ENCODE measurements at places on chromosomes 12 and 14.

GRCh38 chr14:84217066-84217465 lies 1312.9 kb upstream of the FLRT2 start:
- no peak for DNase-seq

- no peak for DNase-seq
Observed at GRCh38 chr14:58763210-58763609, 125.4 kb downstream of the DACT1 start.

GRCh38 chr12:90979951-90980350 lies 24.8 kb downstream of the EPYC start:
- peak; percentile 55 for DNase-seq

GRCh38 chr14:76955575-76956315 lies 72.8 kb downstream of the IRF2BPL start:
- no peak for DNase-seq

DNA sequence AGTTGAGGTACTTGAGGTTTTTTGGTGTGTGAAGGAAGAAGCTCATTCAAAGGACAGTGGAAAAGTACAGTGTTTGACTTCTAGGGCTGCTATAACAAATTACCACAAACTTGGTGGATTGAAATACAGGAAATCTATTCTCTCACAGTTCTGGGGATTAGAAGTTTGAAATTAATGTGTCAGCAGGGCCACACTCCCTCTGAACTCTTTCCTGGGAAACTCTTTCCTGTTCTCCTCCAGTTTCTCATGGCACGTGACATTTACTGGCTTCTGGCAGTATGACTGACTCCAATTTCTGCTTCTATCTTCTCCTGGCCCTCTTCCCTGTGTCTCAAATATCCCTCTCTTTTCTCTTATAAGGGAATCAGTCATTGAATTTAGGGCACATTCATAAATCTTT lies 160.2 kb downstream of the CCDC91 start:
- DNase-seq = no peak

DNA sequence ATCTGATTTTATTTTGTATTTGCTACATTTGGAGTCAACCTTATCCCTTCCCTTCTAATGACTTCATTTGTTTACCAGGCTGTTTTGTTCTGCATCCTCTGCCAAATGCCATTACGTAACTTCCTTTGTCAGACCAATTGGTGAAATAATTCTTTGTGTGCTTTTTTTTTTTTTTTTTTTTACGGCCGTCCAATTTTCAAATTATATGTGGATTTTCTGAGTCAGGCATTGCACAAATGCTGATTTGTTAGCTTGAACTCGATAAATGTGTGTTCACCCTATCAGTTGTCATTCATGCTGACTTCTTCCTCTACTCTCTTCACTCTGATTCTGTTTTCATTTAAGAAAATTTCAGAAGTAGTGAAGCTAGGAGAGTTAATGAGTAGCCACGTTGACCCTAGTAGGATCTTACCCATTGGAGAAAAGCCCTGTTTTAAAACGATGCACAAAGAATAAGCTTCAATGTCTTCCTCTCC lies 386.2 kb downstream of the DIO2 start:
- DNase-seq = no peak

GRCh38 chr12:75712223-75712622 lies 200.8 kb upstream of the KRR1 start:
- no peak for DNase-seq

GRCh38 chr12:109018296-109018695 lies 2.6 kb downstream of the SVOP start:
- no peak for DNase-seq

GRCh38 chr12:28539691-28540323 lies 349.6 kb downstream of the CCDC91 start:
- DNase-seq = no peak

DNA sequence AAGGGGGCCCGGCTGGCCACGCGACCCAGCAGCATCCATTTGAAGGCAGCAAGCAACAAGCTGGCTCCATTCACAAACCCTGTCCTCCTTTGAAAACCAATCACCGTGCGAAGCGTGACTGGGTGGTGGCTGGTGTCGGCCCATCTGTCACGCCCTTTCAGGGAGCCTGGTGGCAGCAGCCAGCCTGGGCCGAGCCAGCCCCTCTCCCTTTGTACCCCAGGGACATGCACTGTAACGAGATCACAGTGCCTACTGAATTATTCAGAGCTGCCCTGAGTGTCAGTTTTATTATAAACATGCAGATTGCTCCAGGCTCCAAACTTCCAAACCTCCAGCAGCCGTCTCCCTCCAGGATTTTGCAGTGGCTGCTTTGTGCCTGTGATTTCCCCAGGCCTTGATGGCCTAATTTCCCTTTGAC lies 22.3 kb upstream of the CTDSP2 start:
- DNase-seq = no peak

DNA sequence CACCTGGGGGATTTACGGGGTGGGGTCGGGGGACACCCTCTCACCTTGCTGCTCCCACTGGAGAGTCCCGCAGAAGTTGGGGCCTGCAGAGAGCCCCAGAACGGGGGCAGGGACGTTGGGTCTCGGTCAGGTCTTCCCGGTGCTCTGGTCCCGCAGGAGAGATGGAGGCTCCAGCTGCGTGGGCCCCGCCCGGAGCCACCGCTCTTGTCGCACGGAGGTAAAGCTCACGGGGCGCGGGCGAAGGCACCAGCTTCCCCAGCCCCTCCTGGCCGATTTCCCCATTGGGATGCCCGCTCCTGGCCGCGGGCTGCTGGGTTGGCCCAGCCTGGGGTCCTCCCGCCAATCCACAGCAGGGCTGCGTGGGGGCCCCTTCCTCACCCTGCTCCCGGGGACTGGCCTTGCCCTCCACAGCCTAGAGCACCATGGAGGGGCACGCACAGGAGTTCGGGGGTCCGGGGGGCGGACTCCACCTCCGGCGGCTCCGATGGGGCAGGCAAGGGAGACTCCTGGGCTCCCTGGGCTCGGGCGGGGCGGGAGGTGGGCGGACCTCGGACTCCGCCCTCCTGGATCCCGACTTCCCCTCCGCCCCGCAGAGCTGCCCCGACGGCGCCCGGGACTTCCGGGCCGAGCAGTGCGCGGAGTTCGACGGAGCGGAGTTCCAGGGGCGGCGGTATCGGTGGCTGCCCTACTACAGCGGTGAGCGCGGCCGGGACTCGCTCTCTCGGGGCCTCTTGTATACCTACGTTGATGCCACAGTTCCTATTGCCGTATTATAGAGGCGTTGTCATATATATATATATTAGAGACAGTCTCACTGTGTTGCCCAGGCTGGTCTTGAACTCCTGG lies 8.4 kb downstream of the PAPLN start:
- no peak for DNase-seq

DNA sequence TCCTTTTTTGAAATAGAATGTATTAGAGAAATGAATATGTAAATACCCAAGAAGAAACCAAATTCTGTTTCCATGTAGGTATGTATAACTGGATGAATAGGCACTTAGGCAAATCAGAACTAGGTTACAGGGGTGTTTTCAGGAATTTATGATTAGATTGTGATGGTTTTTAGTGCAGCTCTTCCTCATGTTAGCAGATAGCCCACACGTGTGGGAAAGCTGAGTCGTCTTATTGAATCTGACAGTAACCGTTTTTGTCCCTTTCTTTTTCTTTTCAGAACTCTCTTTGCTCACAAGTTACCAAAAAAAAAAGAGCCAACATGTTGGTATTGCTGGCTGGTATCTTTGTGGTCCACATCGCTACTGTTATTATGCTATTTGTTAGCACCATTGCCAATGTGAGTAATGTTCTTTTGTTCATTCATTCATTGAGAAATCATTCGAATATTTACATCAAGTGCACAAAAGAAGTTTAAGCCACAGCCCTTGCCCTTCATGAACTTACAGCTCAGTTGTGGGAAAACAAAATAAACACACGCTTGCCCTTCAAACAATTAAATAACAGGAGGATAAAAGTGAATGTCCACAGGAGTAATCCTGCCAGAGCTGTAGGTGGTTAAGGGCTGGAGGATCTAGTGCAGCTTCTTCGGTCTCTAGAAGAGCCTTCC lies 14.8 kb downstream of the EMP1 start:
- DNase-seq = no peak

GRCh38 chr12:50110762-50111351 lies 1.2 kb upstream of the COX14 start:
- DNase-seq = no peak

- no peak for DNase-seq
Observed at GRCh38 chr14:94974893-94975292, 182.4 kb downstream of the DICER1 start.

DNA sequence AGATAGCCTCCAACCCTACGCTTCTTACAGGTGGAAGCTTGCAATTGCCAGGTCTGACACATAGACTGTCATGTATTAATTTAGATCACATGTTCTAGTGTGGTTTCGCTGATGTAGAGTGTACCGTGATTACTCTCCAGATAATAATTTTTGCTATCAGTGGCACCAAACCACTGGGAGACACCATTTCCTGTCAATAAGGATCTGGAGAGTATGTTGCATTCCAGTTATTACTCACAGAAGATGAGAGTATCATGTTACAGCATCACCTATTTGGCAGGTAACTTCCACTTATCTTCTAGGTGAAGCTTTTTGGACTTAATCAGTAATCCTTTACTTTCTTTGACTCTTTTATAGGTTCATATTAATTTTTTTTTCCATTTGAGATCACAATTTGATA lies 147.2 kb downstream of the HELB start:
- DNase-seq = no peak

GRCh38 chr12:9064201-9064814 lies 51.4 kb downstream of the A2M start:
- DNase-seq = no peak

DNA sequence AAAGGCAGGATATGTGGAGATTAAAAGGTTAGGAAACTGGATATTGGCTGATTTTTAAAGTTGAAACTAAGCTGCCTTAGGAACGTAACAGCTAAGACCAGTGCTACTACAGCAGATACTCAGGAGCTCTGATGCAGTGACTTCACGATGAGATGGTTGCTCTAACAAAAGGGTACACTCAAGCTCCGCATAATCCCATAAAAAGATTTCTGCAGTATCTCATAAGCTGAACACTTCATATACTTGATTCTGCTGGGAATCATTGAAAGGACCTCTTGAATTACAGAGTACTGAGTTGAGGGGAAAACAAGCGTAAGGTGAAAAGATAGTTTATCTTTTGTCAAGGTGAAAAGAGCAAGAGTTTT lies 3.7 kb downstream of the RNF10 start:
- DNase-seq = no peak

GRCh38 chr12:106964526-106964925 lies 8.8 kb downstream of the TMEM263 start:
- DNase-seq = peak; percentile 33

- no peak for DNase-seq
Observed at GRCh38 chr12:111359231-111359913, 9.5 kb downstream of the PHETA1 start.

DNA sequence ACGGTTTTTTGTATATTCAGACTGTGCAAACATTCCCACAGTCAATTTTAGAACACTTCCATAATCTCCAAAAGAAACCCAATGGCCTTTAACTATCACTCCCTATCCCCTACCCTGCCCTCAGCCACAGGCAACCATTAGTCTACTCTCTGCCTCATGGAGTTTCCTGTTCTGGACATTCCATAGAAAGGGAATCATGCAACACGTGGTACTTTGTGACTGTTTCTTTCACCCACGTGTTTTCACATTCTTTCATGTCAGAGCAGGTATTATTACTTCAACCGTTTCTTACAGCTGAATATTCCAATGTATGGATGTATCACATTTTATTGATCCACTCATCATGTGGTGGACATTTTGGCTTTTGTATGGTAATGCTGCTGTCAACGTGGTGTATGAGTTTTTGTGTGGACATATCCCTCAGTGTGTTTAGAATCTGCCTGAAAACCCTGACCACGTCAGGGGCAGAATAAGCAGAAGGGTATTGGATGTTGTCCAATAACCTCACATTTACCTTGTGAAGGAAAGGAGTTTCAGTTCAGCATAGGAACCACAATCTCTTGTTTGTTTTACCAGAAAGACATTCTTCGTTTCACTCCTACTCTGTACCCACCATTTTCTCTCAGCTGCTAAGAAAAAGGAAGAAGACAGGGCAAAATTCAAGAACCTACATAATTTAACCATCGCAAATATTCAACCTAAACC lies 107.5 kb upstream of the DYRK2 start:
- no peak for DNase-seq

DNA sequence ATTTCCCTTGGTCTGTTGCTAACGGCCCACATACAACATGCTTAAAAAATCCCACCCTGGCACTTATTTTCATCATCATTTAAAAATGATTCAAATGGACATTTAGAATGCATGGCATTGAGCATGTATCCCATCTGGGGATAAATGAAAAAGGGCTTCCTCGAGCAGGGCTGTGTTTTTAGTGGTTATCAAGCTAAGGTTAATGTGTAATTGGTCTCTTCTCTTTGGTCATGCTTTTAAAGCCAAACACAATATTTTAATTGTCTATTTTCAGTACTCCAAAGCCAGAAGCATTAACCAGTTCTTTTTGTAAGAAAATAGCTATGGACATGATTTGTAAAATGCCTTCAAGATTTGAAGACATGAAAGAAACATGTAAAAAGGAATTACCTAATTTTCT lies 1.9 kb upstream of the TRHDE start:
- DNase-seq = no peak

- DNase-seq = no peak
Observed at GRCh38 chr12:8120072-8120713, 3.2 kb upstream of the CLEC4A start.

- DNase-seq = no peak
Observed at GRCh38 chr14:102375119-102375518, 12.4 kb downstream of the TECPR2 start.

DNA sequence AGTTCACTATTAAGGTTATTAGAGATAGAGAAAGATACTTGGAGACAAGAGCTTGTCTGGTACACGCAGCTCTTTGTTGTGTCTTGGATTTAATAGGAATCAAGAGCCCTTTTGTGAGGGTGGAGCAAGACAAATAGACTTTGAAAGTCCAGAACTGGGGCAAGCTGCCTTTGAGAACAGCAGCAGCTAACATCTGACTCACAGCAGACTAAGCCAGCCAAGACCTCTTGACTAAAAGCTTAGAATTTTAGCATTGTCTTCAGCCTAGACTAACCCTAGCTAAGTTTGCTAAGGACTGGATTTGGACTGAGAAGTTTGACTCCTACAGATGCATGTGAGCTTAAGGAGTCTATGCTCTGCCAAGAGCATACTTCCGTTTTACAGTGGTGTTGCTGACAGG lies 201.9 kb upstream of the RBM19 start:
- peak; percentile 9 for DNase-seq

Data from fibroblast of skin of left biceps (primary cell).